Epithelial cell of alveolus of lung (primary cell): ENCODE measurements at places on chromosomes 2 and 18. TPM values are rescaled to one million over a fixed set of nuclear protein-coding genes. Genes with fewer than 3 reads are reported as not detected.

Gene ASB18
- not detected in 2 replicates for total RNA-seq

Gene AMER3
- total RNA-seq, result not detected in 2 replicates

Gene RNU2-63P
- not detected in 2 replicates for total RNA-seq

Gene CRACDL
- total RNA-seq, result 0.13 and 0.24 TPM in 2 replicates

Gene EVX2
- total RNA-seq, result not detected in 2 replicates

Gene CAPN14
- 0.08 TPM in 1 of 2 replicates, not detected in the other for total RNA-seq

Gene ANKRD30B
- not detected in 2 replicates for total RNA-seq

Gene KCNJ13
- not detected in 2 replicates for total RNA-seq

Gene USP14
- 20.8 and 27.6 TPM in 2 replicates for total RNA-seq

Gene BMP10
- not detected in 2 replicates for total RNA-seq

Gene UCN
- 1.0 and 11.3 TPM in 2 replicates for total RNA-seq

Gene GKN2
- total RNA-seq, result not detected in 2 replicates

Gene FZD7
- total RNA-seq, result 27.0 and 30.3 TPM in 2 replicates
